ENCODE measurements at places on chromosomes 16 and 17.

DNA sequence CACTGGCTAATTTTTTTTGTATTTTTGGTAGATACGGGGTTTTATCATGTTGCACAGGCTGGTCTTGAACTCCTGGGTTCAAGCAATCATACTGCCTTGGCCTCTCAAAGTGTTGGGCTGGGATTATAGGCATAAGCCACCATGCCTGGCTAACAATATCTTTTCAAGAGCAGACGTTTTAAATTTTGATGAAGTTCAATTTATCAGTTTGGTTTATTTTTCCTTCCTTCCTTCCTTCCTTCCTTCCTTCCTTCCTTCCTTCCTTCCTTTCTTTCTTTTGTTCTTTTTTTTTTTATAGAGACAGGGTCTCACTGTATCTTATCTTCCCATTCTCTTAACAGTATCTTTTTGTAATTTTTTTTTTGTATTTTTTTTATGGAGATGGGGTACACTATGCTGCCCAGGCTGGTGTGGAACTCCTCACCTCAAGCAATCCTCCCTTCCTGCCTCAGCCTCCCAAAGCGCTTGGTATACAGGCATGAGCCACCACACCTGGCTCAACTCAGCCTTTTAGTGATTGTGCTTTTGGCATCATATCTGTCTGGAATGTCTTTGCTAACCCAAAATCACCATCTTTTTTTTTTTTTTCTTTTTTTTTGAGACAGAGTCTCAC is 13.6 kb upstream of the GIP start:
- no peak overlapping the region for H3K4me3 ChIP-seq
- DNase-seq = no peak
- H3K36me3 ChIP-seq = no peaks in the 10 kb centered on the region
- H3K27me3 ChIP-seq = no peaks in the 10 kb centered on the region
- no peaks in the 10 kb centered on the region for H3K4me1 ChIP-seq

DNA sequence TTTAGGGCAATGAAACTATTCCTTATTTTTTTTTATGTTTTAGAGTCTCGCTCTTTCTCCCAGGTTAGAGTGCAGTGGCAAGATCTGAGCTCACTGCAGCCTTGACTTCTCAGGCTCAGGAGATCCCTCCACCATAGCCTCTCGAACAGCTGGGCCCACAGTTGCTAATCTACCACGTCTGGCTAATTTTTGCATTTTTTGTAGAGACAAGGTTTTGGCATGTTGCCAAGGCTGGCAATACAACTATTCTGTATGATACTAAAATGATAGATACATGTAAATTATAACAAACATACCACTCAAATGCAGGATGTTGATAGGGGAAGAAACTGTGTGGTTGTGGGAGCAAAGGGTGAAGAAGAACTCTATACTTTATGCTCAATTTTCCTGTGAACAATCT is 401.3 kb downstream of the ZFHX3 start:
- H3K27me3 ChIP-seq = no peaks in the 10 kb centered on the region
- no peak overlapping the region for H3K27ac ChIP-seq
- DNase-seq = no peak
- H3K4me1 ChIP-seq = no peaks in the 10 kb centered on the region
- H3K4me3 ChIP-seq = no peak overlapping the region

DNA sequence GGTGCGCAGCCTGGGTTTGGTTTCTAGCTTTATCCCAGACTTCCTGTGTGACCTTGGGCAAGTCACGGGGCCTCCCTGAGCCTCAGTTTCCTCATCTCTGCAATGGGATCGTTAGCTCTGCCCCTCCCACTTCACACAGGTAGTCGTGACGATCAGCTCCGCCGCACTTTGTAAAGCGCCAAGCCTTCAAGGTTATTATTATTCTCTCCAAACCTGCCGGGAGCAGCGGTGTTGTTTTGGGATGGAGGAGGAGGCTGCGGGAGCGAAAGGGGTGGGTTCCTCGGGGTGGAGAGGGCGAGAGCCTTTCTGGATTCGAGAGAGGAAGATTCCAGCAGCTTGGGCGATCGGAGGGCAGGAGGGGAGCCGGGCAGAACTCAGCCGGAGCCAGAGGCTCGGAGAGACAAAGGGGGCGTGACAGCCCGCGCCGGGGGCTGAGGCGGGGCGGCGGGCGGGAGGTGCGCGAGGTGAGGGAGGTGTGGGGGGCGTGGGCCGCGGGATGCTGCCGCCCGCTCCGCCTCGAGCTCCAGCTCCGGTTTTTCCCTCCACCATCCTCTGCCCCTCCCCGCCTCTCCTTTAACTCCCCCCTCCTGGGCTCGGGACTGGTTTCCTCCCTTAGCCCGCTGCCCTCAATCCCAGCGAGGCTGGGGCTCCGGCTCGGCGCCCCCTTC is at the start of gene EFNB3:
Gene EFNB3 (plus strand): TSS at position 602 of the 668 bp plus-strand sequence. CDS start 397 bp downstream, outside the sequence.
- no peaks in the 10 kb centered on the region for H3K36me3 ChIP-seq
- peak; percentile 86 for DNase-seq
- H3K27ac ChIP-seq = no peak within 1 kb of the TSS
- H3K27me3 ChIP-seq = peaks cover 3% of the 10 kb centered on the region

GRCh38 chr16:17747081-17747756 is 276.5 kb upstream of the XYLT1 start:
- no peak overlapping the region for H3K27ac ChIP-seq
- H3K27me3 ChIP-seq = no peaks in the 10 kb centered on the region
- DNase-seq = no peak
- no peaks in the 10 kb centered on the region for H3K36me3 ChIP-seq

- no peak overlapping the region for H3K27ac ChIP-seq
- DNase-seq = no peak
- no peak overlapping the region for H3K4me3 ChIP-seq
- no peaks in the 10 kb centered on the region for H3K27me3 ChIP-seq
Measured at GRCh38 chr16:85266857-85267256, 154.6 kb upstream of the CIBAR2 start.

- no peaks in the 10 kb centered on the region for H3K4me1 ChIP-seq
- no peak overlapping the region for H3K27ac ChIP-seq
- H3K4me3 ChIP-seq = no peak overlapping the region
- H3K36me3 ChIP-seq = peaks cover 16% of the 10 kb centered on the region
- DNase-seq = no peak
Measured at GRCh38 chr17:50185631-50186471, 15.6 kb downstream of the COL1A1 start.

GRCh38 chr16:69077251-69077650 is 28.2 kb upstream of the HAS3 start:
- no peak overlapping the region for H3K4me3 ChIP-seq

GRCh38 chr17:50967795-50968194 is 101.6 kb upstream of the TOB1 start:
- peaks cover 11% of the 10 kb centered on the region for H3K36me3 ChIP-seq
- H3K27me3 ChIP-seq = no peaks in the 10 kb centered on the region
- no peaks in the 10 kb centered on the region for H3K4me1 ChIP-seq
- DNase-seq = no peak
- no peak overlapping the region for H3K4me3 ChIP-seq

DNA sequence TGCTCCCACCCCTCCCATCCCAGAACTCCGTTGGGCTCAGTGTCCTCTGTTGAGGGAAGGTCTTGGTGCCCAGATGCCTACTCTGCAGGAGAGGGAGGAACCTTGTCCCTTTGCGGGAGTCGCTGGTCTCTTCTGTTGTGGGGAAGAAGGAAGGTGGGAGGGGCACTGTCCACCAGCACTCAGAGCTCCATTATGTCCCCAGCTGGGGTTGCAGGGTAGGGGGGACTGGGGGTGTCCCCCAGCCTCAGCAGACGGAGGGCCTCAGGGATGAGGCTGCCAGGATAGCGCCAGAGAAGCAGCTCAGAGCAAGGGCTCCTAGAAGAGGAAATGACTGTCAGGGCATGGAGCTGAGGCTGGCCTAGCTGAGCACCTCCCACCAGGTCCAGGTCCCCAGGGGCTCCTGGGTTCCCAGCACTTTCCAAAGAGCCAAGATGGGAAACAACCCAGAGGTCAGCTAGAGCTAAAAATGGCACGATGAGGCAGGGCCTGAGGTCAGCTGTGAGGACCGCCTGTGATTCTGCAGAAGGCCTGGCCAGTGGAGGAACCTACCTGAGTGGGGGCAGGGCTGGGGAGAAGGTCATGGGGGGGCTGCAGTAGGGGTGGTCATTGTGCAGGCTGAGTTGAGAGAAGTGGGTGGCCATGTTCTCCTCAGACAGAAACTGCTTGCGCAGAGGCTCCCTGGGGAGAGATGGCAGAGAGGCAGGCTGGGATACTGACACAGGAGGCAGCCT is 893 bp downstream of the HCFC1R1 start:
- peaks cover 19% of the 10 kb centered on the region for H3K4me1 ChIP-seq
- H3K27me3 ChIP-seq = no peaks in the 10 kb centered on the region
- H3K36me3 ChIP-seq = peaks cover 19% of the 10 kb centered on the region
- H3K27ac ChIP-seq = peak overlapping the region; percentile 94
- DNase-seq = no peak
- peak overlapping the region; percentile 94 for H3K4me3 ChIP-seq

- no peaks in the 10 kb centered on the region for H3K27me3 ChIP-seq
- no peak for DNase-seq
- H3K4me3 ChIP-seq = no peak overlapping the region
- H3K36me3 ChIP-seq = no peaks in the 10 kb centered on the region
- H3K4me1 ChIP-seq = peaks cover 6% of the 10 kb centered on the region
Measured at GRCh38 chr16:58098207-58099096, 30.7 kb downstream of the CFAP20 start.

- peaks cover 19% of the 10 kb centered on the region for H3K36me3 ChIP-seq
- H3K27ac ChIP-seq = peak overlapping the region; percentile 89
- no peak for DNase-seq
- no peaks in the 10 kb centered on the region for H3K27me3 ChIP-seq
- H3K4me3 ChIP-seq = peak overlapping the region; percentile 68
- peaks cover 8% of the 10 kb centered on the region for H3K4me1 ChIP-seq
Measured at GRCh38 chr17:28724500-28725165, 1.4 kb downstream of the TLCD1 start.

DNA sequence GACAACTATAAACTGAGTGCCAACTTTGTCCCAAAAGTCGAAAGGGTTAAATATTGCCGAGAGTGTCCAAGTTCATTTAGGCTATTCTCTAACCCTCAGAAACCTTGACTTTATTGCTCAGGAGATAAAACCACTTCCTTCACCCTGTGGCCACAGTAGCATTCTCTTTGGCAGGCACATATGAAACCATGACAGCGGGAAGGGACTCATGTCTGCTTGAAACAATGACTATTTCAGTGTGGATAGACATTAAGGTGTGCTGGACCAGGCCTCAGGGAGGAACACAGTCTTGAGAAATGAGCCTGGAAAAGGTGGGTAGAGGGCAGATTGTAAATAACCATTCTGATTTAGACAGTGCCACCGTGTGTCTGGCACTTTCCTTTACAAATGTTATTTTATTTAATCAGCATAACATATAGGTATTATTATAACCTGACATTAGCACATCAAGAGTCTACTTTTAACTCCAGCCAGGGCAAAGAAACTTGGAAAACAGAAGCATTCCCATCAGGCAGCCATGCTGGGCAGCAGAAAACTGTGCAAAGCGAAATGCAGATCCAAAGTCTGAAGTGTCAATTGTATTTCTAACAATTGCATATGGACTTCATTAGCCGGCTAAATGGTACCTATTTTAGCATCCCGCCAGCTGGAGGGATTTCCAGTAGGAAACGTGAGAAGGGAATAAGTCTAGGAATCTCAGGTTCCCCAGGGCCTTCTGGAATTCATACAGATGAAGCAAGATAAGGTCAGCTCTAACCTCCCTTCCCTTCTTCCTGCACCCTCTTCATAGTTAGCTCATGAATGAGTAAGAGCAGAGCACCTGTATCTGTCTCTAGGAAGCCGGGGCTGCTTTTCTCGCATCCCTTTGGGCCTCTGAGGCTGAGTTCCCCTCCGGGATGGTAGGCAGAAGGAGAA is 212.8 kb upstream of the ELAC2 start:
- H3K27me3 ChIP-seq = no peaks in the 10 kb centered on the region
- no peaks in the 10 kb centered on the region for H3K4me1 ChIP-seq
- no peak overlapping the region for H3K27ac ChIP-seq
- no peak for DNase-seq
- H3K36me3 ChIP-seq = no peaks in the 10 kb centered on the region

- DNase-seq = no peak
- no peak overlapping the region for H3K27ac ChIP-seq
- H3K27me3 ChIP-seq = no peaks in the 10 kb centered on the region
- no peaks in the 10 kb centered on the region for H3K36me3 ChIP-seq
- peaks cover 5% of the 10 kb centered on the region for H3K4me1 ChIP-seq
Measured at GRCh38 chr17:74599448-74599939, 7.4 kb upstream of the CD300LD start.

GRCh38 chr17:45747911-45748310 is 36.2 kb upstream of the CRHR1 start:
- no peak overlapping the region for H3K27ac ChIP-seq
- peaks cover 90% of the 10 kb centered on the region for H3K27me3 ChIP-seq
- H3K4me1 ChIP-seq = peaks cover 3% of the 10 kb centered on the region
- H3K36me3 ChIP-seq = no peaks in the 10 kb centered on the region
- H3K4me3 ChIP-seq = no peak overlapping the region

DNA sequence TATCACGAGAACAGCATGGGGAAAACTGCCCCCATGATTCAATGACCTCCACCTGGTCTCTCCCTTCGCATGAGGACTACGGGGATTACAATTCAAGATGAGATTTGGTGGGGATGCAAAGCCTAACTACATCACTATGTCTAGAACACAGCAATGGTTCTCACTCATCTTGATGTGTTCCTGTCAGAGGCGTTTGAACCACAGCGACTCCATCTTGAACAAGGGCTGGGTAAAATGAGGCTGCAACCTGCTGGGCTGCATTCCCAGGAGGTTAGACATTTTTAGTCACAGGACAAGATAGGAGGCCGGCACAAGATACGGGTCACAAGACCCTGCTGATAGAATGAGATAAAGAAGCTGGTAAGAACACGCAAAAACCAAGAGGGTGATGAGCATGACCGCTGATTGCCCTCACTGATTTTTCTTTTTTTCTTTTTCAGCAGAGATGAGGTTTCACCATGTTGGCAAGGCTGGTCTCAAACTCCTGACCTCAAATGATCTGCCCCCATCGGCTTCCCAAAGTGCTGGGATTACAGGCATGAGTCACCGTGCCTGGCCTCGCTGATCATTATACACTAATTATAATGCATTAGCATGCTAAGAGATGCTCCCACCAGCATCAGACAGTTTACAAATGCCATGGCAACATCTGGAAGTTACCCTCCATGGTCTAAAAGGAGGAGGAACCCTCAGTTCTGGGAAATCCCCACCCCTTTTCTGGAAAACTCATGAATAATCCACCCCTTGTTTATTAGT is 3.0 kb upstream of the PPY start:
- peaks cover 6% of the 10 kb centered on the region for H3K4me1 ChIP-seq
- no peak overlapping the region for H3K4me3 ChIP-seq
- no peak overlapping the region for H3K27ac ChIP-seq
- H3K36me3 ChIP-seq = no peaks in the 10 kb centered on the region
- no peaks in the 10 kb centered on the region for H3K27me3 ChIP-seq

DNA sequence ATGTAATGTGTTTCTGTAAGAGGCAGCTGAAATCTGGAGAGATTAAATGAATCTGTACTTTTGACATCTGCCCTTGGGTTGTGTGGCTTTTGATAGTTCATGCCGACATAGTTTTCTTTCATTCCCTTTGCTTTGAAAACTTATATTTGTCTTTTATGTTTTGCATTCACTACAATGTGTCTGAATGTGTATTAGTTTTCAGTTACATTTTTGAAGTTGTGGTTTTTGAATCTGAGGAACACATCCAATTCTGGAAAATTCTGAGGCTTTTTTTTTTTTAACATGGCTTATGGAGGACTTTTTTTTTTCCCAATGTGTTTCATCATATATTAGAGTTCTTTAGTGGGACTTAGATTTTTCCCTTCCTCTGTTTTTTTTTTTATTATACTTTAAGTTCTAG is 683.7 kb upstream of the SOX9 start:
- H3K36me3 ChIP-seq = no peaks in the 10 kb centered on the region
- H3K27ac ChIP-seq = no peak overlapping the region
- no peaks in the 10 kb centered on the region for H3K27me3 ChIP-seq
- no peak overlapping the region for H3K4me3 ChIP-seq
- H3K4me1 ChIP-seq = no peaks in the 10 kb centered on the region

GRCh38 chr17:47739150-47739549 is 6.1 kb downstream of the TBX21 start:
- no peaks in the 10 kb centered on the region for H3K36me3 ChIP-seq
- H3K27me3 ChIP-seq = peaks cover 8% of the 10 kb centered on the region
- no peak overlapping the region for H3K27ac ChIP-seq

All from H1 (cell line).